Brain (organoid and tissue), 16 donors: ENCODE measurements at places on chromosomes 2 and 18.

GRCh38 chr18:23982155-23983079 is 32.1 kb upstream of the TTC39C start:
- DNase-seq, result no peak

DNA sequence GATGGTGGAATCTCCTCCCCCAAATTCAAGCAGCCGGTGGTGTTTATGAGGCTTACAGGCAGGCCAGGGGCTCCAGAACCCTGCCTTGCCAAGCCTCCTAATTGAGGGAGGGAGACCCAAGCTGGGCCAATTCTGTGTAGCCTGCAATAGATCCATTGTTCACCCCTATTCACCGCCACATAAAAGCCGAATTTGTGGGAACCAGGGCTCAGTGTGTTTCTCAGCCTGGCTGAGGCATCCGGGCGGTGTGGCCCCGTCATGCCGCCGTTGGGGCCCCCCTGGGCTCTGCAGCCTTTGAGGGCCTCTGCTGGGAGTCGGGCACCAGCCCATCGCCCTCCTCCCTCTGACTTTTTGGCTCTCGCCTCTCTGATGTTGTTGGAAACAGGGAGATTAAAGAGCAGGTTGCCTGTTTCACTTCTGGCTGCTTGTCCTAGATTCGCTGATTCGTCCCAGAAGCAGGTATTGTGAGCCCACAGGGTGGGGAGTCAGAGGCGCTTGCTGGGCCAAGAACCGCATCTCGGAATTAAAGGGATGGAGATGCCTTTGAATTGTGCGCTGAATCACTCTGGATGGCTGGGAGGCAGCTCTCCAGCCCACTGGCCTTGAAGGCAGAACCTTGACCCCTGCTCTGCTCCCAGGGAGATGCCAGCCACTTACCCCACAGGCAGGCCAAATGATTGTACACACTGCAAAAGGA is 14.7 kb upstream of the OTOS start:
- DNase-seq, result peak; percentile 92

DNA sequence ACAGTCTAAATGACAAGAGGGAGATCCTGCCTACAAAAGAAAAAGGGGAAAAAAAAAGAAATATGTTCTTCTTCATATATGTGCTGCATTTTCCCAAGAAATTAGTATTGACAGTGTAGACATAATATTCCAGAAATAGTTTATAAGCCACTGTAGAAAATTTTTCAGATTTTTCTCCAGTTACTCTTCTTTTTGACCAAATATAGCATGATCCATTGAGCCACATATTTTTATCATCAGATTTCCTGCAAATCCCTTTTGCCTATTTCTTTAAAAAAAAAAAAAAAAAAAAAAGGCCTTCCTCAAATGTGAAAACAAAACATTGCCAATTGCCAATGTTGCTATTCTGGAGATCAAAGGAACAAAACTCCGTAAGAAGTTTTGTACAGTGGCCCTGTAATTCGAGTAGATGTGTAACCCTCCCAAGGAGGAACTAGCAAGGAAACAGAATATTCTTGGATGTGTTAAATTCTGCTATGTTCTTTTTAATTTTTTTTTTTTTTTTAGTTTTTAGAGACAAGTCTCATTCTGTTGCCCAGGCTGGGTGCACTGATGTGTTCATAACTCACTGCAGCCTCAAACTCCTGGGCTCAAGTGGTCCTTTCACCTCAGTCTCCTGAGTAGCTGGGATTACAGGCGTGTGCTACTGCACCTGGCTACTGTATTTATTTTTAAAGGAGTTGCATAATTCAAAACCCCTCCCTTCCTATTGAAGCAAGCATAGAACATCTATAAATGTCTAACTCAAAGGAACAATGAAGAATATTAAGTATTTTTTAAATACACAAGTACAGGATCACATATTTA is 12.5 kb upstream of the CABYR start:
- DNase-seq, result no peak

GRCh38 chr18:46281185-46282176 is 177.3 kb downstream of the HAUS1 start:
- peak; percentile 91 for DNase-seq

DNA sequence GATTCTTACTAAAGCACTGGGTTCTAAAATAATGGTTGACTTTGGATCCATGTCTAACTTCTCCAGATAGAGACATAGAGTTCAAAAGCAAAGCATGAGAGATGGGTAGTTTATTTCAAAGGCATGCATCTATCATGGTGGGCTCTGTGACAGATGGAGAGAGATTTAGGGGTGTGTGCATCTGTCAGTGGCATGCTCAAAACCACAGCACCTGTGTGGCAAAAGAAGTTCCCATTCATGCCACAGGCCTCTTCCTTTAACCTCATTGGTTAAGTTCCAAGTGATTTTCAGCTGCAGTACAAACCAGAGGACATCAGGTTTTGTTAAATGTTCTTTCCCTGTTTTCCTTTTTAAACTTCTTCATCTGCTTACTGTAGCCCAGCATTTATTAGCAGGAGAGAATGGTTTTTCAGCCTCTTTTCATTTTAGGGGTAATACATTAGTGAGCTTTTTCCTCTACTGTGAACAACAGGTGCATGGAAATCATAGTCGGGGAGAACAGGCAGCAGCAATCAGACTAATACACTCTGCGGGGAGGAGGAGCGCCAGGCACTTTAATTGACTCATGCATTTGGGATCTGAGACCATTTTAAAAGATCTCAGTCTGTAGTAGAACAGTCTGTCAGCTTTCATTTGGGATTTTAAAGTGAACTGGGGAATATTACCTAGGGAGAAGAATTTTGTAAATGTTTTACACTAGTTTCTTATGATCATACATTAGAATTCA is 52.4 kb upstream of the UPP2 start:
- peak; percentile 16 for DNase-seq
